ENCODE measurements at places on chromosomes 3 and 15.

DNA sequence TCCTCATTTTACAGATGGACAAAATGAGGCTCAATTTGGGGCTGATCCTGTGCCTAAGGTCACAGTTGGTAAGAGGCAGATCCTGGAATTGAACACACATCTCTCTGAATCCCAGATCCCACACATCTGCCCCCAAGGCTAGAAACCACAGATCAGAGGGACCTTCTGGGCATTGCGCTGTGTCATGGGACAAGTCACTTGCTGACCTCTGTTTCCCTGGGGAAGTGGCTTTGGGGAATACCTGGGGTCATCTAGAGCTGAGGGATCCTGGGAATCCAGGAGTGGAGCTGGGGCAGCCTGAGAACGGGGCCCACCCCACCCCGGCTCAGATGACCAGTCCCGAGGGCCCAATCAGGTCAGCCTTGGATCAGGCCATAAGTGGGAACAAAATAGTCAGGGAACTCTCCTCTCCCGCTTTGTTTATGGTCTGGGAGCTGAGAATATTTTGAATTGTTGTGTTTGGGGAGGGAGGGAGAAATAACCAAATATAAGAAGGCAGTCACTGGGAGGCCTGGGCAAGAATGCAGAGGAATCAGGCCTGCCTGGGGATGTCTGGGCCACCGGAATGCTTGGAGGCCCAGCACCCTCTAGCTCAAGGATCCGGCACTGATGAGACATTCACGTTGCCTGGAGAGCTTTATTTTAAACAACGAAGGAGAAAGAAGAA is 8.8 kb upstream of the SLC6A6 start:
- no peak for DNase-seq

GRCh38 chr3:23648326-23648995 is 157.3 kb upstream of the UBE2E1 start:
- no peak for DNase-seq

- DNase-seq, result no peak
Measured at GRCh38 chr15:64746921-64747320, 28.5 kb downstream of the RBPMS2 start.

GRCh38 chr3:17140670-17141505 is 256.1 kb downstream of the PLCL2 start:
- no peak for DNase-seq

DNA sequence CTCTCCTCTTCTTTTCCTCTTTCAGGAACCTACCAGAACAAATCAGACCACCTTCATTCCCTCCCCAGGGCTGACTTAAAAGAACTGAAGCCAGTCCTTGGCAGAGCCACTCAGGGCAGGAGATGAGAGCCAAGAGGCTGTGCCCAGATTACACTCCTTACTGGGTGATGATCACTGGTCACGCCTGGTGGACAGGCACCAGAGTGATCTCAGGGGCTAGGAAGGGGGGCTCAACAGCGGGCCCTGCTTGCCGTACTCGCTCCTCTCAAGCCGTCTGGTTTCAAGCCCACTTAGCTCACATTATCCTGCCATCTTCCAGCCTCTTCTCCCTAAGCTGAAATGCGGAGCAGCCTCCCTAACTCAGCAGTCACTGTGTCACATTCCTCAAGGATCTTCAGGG is 1.7 kb upstream of the FAH start:
- no peak for DNase-seq

- DNase-seq, result no peak
Measured at GRCh38 chr3:52317208-52318000, 1.3 kb downstream of the DNAH1 start.

GRCh38 chr3:9279966-9280365 is 30.5 kb upstream of the SRGAP3 start:
- no peak for DNase-seq

DNA sequence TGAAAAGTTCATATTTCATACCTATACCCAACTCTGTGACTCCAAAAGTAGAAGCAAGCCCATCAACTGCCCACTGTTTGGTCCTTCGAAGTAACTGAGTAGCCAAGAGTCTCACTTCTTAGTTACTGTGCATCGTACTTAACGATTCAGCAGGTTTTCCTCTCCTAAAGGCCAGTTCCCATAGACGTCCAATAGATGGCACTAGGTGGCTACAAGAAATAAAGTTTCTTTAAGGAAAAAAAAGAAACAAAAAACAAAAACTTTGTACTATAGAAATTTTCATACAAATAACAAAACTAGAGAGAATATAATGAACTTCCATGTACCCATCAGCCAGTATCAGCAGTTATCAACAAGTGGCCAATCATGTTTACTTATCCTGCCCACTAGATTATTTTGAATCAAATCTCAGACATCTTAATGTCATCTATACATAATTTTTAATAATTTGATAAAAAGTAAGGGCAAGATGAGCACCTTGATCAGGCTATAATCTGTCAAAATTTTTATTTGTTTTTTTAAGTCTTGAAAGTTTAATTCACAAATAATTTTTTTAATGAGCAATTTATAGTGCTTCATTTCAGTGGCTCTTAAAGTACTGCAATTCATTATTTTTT is 63.8 kb upstream of the ACP3 start:
- no peak for DNase-seq

DNA sequence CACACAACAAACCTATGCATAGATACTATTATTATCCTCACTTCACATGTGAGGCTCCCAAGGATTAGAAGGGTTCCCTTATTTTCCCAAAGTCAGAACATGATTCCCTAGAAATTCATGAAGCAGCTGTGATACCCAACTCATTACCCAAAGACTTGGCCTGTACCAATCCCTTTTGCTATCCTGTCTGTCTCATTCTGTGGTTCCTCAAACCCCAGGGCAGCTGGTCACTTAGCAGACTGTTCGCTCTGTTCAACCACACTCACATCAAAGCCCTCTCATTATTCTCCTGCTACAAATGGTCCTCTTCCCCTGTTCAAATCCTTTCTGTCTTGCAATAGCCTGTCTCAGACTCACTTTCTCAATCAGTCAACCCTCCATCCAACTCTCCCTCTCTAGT is 154.3 kb upstream of the TRIM42 start:
- no peak for DNase-seq

DNA sequence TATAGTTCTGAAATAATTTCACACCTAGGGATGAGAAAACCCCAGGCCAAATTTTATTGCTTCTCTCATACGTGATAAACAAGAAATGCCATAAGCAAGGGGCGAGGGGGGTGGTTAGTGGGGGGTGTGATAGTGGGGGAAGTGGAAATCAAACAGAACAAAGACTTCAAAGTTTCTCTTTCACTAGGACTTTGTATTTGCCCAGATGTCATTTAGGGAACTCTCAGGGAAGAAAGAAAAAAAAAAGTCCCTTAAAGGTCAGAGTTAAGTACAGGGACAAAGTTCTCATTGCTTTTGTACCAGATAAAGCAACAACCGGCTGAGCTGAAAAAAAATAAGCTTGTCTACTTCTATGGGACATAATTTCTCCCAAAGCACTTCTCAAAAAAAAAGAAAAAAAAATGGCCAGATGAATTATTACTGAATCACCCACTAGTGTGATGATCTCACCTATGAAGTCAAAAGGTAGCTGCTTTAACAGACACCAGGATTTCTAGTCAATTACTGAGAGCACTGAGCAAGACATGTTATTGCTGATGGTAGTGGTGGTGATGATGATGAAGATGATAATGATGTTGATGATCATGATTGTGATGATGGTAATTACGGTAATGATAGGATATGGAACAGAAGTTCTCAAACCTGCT is 56.2 kb downstream of the FHIT start:
- no peak for DNase-seq

GRCh38 chr3:13040361-13041074 is 32.7 kb downstream of the IQSEC1 start:
- no peak for DNase-seq

GRCh38 chr3:54633444-54634121 is 294.3 kb downstream of the LRTM1 start:
- DNase-seq, result no peak

GRCh38 chr15:32857732-32858131 is 139.9 kb downstream of the GREM1 start:
- DNase-seq, result no peak

DNA sequence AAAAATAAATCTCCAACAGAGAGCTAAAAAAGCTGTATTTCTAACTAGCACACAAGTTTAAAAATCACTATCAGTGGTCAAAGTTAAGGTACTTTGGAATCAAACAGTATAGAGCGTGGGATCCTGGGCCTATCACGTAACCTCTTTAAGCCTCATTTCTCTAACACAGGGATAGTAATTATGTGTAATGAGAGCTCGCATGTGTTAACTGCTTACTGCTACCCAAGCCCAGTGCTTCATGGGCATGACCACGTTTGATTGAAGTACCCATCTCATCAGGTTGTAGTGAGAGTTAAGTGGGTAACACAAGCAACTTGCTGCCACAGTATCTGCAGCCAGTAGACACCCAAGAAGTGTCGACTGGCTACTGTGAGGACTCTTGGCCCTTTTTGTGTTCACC is 28.2 kb upstream of the NOX5 start:
- DNase-seq, result no peak

DNA sequence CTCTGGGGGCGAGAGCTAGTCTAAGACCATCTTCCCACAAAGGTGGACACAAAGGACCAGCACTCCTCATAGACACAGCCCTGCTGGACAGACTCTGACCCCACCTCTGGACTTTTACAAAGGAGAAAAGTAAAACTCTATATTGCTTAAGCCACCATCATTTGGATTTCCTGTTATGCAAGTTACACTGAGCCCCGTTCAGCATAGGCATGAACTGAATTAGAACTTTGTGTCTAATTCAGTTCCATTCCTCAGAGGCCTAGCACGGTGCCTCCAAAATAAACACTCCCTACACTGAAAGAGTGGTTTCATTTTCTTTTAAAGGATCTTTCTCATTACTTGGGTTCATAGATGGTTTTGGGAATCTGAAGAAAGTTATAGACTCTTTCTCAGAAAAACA is 79.2 kb upstream of the OCA2 start:
- DNase-seq, result no peak

DNA sequence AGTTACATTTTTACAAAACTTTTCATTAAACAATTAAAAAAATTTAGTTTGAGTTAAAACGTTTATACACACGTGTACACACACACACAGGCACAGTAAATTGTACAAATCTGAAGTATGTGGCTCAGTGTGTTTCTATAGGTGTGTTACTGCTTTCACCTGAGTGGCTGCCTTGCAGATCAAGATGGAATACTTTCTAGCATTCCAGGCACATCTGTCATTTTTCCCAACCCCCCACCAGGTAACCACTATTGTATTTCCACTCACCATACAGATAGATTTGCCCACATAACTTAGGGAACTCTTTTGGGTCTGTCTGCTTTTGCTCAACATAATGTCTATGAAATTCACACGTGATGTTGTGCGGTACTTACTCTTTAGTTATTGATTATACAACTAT is 141.1 kb downstream of the PTPRG start:
- no peak for DNase-seq

DNA sequence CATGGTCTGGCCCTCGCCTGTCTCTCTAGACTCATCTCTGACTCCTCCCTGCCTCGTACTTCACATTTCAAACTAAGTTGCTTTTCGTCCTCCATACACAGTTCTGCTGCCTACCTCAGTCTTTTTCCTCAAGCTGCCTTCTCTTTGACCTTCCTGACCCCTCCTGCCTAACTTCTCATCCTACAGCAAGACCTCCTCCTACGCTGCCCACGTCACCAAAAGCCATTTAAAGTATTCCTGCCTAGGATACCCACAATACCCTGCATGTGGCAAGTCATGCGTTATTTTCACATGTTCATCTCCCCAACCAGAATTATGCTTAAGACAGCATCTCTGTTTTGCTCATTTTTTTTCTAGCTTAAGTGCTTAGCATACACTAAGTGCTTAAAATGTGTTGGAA is 56.7 kb downstream of the LHFPL4 start:
- no peak for DNase-seq

Data from cortex of kidney (tissue), 1 donor.